ENCODE measurements at places on chromosomes 11 and 22.
A peak's percentile ranks its signal among the peaks of the same experiment; 100 is the strongest.

- DNase-seq: no peak
Measured at GRCh38 chr22:17552737-17553136, 10.6 kb upstream of the SLC25A18 start.

- DNase-seq: no peak
Measured at GRCh38 chr11:114154271-114155047, 94.9 kb downstream of the ZBTB16 start.

GRCh38 chr11:133385781-133386180, 146.5 kb downstream of the OPCML start:
- DNase-seq: no peak

DNA sequence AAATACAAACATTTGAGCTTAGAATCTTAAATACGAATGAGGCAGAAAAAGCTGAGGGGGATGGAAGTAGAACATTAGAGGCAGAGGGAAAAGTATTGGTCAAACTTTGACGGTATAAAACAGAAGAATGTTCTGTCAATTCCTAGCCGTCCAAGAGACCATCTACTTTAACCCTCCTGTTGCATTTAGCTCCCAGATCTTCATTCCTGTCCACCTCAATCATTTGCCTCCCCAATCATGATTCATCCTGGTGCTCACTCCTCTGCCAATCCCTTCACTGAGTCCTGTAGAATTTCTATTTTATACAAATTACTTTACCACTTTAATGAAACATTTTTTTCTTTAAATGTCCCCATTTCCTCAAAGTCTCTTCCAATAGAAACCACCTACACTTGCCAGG, 28.2 kb downstream of the C2CD3 start:
- DNase-seq: no peak

GRCh38 chr11:112734207-112734606, 227.0 kb upstream of the NCAM1 start:
- DNase-seq: peak; percentile 68

GRCh38 chr11:14764579-14765527, 121.2 kb downstream of the PDE3B start:
- DNase-seq: no peak

- DNase-seq: no peak
Measured at GRCh38 chr11:3123761-3124733, 41.1 kb downstream of the OSBPL5 start.

DNA sequence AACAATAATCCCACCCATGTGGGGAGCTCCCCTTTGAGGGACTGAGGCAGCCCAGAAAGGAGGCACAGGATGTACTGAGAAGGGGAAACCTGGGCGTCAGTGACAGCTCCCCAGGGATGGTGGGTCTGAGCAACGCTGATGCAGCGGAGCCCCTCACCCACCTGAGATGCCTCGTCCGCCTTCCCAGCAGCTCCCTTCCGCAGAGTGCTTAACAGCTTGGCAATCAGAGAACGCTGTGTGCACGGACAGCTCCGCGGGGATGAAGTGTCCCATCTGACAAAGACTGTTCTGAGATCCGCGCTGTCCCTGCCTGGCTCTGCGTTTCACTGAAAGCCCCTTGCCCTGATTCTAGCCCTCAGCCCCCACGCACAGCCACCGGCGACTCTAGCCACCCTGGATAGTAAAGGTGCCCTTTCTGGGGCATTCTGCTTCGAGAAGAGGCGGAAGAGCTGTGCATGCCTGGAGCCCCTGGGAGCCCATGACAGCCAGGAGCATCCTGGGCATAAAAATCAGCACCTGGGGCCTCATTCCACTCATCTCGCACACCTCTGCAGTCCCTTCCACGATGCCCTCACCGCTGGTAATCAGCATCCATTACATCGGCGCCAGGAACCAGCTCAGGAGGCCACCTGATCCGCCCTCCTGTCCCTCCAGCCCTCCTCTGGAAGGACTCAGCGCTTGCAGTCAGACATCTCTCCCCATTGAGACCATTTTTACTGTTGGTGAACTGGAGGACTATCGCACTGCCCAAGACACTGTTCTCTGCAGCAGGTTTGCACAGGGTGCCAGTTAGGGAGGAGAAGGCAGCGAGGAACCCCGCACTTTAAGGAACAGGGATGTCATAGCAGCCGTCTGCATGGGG, 10.7 kb downstream of the KCNJ5 start:
- no peak for DNase-seq

DNA sequence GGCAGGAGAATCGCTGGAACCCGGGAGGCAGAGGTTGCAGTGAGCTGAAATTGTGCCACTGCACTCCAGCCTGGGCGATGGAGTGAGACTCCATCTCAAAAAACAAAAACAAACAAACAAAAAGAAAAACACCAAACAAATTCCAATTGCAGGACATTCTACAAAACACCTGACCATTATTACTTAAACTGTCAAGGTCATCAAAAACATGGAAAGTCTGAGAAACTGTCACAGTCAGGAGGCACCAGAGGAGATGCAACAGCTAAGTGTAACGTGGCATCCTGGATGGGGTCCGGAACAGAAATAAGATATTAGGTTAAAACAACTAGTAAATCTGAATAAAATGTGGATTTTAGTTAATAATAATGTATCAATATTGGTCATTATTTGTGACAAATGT, 914 bp upstream of the DNAJB13 start:
- no peak for DNase-seq

- no peak for DNase-seq
Measured at GRCh38 chr11:83223457-83223856, 29.9 kb downstream of the ANKRD42 start.

- no peak for DNase-seq
Measured at GRCh38 chr22:33757802-33758483, 162.3 kb downstream of the LARGE1 start.

GRCh38 chr22:22342697-22343580, 98.4 kb downstream of the VPREB1 start:
- peak; percentile 45 for DNase-seq

DNA sequence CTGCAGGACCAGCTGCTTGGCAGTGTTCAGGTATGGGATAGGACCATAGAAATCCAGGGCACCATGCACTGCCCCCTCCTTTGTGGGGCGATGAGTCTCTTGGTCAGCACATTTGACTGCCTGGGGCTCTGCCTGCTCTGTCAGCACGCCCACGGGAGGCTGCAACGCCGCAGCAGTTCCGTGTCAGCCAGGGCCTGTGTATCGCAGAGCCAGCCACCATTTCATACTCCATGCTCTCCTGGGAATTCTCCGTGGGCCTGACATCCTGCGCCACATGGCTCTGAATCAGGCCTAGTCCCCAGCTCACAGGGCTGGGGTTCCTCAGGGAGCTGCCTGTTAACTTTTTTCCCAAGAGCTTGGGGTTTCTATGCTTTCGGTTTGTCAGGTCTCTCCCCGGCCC, 16.9 kb upstream of the RELT start:
- no peak for DNase-seq

- no peak for DNase-seq
Measured at GRCh38 chr22:48675830-48676145, 1151.9 kb downstream of the BRD1 start.

DNA sequence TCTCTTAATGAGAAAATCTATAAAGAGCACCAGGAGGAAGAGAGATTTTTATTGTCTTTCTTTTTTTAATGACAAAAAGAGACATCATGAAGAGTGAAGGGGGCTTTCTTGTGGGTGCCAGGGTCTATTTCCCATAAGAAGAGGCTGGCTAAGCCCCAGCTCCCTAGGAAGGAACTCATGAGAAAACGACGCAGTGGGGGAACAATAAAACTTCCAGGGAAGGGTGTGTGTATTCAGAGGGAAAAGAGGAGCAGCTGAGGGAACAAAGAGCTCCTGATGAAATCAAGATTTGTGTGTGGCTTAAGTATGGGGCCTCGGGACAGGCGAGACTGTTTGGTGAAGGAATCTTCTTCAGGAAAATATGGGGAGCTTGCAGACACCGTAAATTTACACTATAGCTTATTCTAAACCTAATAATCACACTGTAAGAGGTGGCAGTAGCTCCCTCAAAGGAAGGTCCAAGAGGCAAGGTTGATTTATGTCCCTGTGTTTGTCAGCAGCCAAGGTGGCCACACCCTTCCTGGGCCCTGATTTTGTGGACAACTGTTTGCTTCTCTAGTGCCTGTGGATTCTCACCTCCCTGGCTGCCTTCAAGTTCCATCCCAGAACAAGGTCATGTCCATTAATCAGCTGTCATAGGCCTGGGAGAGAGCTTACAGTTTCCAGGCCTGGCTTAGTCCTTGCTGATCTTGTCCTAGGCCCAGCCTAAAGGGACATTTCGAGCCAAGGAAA, 615.7 kb downstream of the INSC start:
- no peak for DNase-seq

GRCh38 chr22:44661070-44661469, 40.9 kb upstream of the PRR5 start:
- DNase-seq: no peak

GRCh38 chr22:46085828-46086576, 64.3 kb upstream of the PPARA start:
- DNase-seq: no peak

DNA sequence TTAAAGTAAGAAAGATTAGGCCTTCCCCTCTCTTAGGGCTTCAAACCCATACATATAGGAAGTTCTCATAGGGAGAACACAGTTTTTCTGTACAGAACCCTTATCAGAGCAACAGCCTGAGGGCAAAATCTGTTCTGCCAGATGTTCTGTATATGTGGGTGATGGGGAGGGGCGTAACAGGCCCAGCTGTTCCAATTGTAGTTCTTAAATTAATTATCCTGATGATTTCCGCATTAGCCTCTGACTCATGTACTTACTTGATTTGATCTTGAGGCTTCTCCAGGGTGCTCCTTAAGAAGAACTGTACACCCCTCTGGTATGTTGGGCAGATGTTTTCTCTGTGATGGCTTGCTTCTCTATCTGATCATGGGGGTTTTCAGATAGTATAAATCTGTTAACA, 123.1 kb upstream of the C11orf87 start:
- no peak for DNase-seq

- DNase-seq: no peak
Measured at GRCh38 chr11:31397239-31397834, 27.7 kb downstream of the DNAJC24 start.
